Activated naive CD8-positive, alpha-beta T cell treated with anti-CD3 and anti-CD28 coated beads for 36 hours (primary cell): ENCODE measurements at places on chromosomes 13 and 19.

DNA sequence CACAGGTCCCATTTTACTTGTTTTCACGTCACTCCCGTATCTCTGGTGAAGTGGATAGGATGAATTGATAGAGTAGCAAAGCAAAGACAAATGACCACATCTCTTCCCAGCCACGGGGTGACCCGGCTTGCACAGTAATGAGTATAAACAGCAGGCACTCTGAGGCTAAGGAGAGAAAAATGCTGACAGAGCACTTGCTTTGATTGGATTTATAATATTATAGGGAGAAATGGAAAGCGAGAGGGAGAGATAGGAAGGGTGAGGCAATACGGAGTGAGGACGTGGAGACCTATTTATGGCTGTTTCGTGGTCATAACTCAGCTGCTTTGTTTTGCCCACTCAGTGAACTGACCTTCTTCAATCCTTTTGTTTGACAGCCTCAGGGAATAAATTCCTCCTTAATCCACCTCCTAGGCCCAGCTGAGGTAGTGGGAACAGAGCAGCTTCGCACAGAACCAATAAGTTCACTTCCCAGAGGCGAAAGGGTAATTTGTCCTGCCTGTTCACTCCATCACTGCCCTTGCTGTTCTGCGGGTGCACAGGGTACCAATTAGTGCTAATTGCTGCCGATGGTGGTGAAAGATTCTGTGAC, 68.6 kb downstream of the ERCC5 start:
- no peak for DNase-seq

DNA sequence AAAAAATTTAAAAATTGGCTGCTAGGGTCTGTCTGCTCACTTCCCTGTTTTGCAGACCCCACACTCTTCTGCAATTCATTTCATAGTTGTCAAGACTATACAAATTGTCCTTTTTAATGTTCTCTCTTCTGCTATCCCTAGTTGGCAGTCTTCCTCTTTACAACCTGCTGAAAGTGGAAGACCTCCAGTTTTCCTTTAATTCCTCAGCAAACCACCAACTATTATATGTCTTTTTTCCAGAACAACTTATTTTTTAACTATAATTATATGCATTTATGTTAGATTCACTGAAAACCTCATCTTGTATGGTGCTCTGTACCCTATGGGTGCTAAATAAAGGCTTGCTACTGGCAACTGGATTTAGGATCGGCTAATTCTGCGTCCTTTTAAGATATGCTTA, 1.1 kb upstream of the PHF11 start:
- no peak for DNase-seq

GRCh38 chr13:86792153-86792651, 879.0 kb upstream of the SLITRK5 start:
- peak; percentile 0 for DNase-seq

DNA sequence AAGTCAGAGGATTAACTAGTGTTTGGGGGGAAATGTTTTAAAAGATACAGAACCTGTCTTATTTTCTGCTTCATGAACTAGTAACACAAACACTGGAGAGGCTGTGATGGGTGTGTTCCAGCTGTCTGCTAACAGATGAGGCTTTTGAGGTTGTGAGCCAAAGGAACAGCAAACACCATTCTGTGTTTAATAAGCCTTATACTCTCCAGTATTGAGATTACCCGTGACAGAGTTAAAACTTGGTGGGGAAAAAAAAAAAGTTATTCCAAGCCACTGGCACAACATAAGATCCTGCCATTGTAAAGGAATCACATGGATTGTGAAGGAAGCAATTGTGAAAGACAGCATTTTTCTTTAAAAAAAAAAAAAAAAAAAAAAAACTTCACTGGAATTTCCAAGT, 48.4 kb downstream of the KCTD12 start:
- DNase-seq = no peak

DNA sequence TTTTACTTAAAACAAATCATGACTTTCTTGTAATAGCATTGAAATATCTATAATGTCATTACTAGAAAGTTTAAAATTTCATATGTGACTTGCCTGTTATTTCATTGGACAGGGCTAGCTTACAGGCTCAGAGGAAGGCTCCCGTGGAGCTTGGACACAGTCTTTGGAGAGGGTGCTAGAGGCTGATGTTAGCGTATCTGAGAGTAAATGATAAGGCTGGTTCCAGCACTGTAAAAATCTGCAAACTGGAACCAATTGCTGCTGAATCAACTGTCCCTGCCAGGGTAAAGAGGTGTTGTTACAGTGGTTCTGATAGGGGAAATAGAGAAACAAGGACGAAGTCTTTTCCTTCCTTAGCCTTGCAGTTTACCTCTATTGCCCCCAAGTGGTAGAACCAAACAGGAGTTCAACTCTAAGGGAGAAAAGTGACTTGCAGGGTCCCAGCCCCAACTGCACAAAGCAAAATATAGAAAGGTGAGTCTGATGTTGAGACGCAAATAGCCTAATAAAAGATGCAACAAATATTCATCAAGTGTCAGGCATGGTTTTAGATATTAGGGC, 901.7 kb downstream of the DIAPH3 start:
- DNase-seq = no peak

- no peak for DNase-seq
Measured at GRCh38 chr19:48603001-48603400, 3.5 kb upstream of the SPACA4 start.

DNA sequence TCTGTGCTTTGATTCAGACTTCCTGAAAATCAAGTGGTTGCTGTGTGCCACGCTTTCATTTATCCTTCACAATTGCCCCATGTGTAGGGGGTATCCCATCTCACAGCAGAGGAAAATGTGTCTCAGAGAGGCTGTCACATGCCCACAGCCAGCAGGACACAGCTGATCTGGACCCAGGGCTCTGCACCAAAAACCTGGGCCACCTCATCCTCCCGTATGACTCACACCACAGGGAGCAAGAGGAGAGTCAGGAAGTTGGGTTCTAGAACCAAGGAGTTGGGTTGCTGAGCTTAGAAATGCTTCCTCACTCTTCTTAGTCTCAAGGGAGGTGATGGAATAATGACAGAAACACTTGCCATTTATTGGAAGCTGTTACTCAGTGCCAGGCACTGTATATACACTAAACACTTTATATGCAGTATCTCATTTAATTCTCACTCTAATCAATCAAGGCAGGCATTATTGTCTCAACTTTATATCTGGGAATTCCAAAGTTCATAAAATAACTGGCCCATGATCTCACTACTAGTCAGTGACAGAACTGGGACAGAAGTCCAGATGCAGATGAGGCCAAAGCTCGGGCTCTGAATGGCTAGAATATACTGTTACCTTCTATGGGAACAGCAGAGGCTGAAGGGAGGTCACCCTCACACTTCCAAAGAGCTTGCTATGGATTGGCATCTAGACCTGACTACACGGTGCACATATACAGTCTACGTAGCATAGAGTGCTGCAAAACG, 47.7 kb upstream of the ATP12A start:
- DNase-seq = no peak

DNA sequence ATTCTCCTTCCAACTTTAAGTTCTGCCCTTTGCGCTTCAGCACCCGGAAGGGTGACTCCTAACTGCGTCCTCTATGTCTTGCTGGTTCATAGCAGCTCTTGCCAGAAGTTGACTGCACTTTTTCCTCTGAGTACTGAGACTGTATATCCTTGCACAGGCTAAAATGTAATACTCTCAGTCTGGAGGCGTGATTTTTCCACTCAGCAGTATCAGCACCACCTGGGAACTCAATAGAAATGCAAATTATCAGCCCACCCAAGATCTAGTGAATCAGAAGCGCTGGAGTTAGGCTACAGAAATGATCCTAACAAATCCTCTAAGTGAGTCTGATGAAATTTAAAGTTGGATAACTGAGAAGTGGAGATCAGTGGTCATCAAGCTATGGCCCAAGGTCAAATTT, 1611.9 kb upstream of the SLC10A2 start:
- no peak for DNase-seq

DNA sequence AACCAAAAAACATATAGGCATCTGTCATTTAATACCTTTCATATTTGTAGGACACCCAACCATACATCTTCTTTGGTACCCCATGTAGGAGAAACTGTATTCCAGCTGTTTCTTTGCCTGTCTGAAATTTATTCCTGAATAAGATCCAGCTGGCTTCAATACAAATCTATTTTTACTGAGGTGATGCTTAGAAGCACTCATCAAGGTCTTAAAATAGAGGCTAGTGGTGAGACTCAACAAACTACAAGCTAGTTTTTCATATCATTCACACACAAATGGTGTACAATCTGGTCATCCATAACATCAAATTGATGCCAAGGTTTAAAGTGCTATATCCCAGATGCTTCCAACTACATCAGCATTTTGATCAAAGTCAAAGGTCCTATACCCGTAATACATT, 1071.3 kb upstream of the MIR17HG start:
- no peak for DNase-seq

DNA sequence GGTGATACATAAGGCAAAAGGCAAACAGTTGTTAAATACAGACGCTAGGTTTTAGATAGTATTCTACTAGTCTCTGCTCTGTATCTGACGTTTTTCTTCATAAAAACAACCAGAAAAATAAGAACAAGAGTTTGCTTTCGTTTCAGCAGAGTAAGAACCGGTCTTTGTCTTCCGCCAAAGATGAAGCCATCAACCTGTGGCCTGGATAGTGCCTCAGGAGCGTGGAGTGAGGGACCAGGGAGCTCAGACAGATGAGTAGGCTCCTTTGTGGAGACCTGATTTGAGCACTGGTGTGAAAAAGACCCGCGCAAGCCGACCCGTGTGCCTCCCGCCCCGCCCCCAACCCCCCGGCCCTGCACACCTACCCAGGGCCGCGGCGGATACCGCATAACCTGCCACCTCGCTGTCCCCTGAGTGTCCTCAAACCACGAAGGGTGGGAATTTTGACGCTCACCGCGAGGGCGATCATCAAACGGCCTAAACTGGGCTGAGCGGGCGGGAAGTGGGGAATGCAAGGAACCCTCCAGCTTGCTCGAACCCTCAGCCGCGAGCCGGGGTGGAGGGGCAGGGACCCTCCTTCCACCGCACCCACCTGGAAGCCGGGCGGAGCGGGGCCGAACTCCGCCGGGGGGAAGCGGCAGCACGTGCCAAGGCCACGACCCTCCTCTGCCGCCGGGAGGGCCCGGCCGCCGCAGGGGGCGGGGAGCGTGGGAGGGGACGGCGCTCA, 866 bp upstream of the LMO7 start:
- DNase-seq = no peak

GRCh38 chr13:91101381-91101780, 246.1 kb upstream of the MIR17HG start:
- DNase-seq = no peak

GRCh38 chr19:3364501-3364858, 1.9 kb upstream of the NFIC start:
- no peak for DNase-seq

DNA sequence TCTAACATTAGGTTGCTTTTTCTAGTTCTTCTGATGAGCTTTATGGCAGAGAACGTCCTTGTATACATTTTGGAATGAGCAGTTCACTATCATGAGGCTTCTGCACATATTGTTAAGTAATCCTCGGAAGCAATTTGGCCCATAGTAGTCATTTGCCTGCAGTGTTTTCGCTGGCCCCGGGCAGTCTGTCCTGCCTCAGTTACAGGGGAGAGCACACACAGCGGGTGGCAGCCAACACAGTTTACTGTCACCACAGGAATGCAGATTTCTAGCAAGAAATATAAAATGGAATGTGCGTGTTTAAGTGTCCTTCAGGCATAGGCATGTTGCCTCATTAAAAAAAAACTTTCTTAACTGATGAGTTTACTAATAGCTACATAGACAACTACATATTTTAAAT, 71.5 kb upstream of the GJB6 start:
- DNase-seq = no peak

DNA sequence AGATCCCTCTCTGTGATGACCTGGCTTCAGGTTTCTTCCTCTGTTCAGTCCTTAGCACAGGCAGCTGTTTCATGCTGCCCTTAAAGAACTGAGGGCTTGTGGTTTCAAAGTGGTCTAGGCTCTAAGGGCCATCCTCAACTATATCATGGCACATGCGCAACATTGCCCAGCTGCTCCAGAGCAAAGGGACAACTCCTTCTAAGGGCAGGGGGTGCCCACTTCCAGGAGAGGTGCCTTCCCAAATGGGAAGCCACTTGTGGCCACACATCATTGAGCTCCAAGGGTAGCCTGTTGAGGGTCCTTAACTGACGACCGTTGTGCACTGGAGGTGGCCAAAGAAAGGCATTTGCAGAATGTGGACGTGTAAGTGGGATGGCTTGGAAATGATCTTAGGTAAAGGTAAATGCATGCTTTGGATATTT, 7.3 kb downstream of the GPR183 start:
- no peak for DNase-seq

- peak; percentile 22 for DNase-seq
Measured at GRCh38 chr19:46218160-46218559, 11.4 kb upstream of the IGFL1 start.

DNA sequence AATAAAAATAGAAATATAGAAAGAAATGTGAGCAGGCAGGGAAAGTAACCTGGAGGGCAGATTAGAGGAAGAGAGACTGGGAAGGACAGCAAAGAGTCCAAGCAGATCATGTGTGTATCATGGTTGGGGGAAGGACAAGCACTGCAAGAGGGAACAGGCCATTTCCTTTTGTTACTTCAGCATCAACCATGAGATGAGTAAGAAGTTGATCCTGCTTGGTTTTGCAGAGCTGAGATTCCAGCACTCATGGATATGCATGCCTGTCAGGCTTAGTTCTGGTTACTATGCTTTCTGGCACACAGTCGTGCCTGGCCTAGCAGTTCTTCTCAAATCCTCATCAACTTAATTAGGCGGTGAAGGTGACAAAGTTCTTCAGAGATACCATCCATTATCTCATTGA, 18.1 kb downstream of the NALCN start:
- no peak for DNase-seq
